ENCODE measurements at places on chromosomes 12 and 14.

- no peak for DNase-seq
These were observed 343.1 kb downstream of the FSCB start for GRCh38 chr14:44163946-44164345.

GRCh38 chr12:122184517-122184916 is 1.6 kb downstream of the LRRC43 start:
- no peak for DNase-seq

DNA sequence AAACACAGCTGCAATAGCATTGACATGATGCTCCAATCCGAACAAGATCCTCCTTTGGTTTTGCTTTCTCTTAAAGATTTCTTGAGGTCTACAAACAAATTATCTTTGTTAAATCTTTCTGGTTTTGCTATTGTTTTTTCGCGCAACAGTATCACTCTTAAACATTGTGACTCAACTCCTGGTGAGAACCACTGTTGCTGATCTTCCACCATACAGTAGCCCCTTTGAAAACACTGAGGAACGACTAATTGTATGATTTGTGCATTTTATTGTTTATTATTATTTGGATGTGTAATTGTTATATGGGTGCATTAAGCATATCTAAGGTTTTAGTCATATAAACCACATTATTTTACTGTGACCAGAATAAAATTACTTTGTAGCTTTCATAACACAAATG is 282.8 kb downstream of the EGLN3 start:
- no peak for DNase-seq

DNA sequence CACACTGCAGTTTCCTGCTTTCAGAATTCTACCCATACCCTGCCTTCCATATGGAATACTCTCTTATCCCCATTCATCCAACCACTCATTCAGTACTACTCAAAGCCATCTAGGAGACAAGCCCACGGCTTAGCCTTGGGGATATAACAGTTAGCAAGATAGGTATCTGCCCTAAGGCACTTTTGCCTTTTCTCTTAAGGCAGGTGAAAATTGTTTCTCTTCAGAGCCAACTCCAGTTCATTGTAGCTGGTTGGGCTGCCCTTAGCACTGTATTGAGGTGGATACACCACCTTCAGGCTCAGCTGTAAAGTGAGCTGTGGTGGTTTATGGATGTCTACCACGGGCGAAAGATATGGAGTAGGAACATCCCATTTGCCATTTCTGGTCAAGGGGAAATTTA is 729.7 kb upstream of the TBX3 start:
- no peak for DNase-seq

- no peak for DNase-seq
These were observed 118.1 kb downstream of the RERGL start for GRCh38 chr12:17971850-17972249.

DNA sequence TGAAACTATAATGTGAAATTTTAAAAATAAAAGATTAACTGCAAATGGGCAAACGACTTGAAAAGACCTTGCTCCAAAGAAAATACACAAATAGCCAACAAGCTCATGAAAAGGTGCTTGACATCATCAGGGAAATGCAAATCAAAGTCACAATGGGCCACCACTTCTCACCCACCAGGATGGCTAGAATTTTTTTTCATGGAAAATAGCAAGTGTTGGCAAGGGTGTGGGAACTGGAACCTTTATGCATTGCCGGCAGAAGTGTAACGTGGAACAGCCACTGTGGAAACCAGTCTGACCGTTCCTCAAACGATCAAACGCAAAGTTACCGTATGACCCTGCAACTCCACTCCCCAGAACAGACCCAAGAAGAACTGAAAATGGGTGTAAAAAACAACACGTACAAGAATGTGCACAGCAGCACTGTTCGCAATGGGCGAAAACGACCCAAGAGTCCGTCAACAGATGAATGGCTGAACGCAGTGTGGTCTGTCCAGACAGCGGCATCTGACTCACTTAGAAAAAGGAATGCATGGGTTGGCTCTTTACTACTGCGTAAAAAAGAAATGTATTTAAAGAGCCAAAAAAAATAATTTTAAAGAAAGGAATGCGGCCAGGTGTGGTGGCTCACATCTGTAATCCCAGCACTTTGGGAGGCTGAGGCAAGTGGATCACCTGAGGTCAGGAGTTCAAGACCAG is 40.2 kb downstream of the SCARB1 start:
- DNase-seq, result no peak

DNA sequence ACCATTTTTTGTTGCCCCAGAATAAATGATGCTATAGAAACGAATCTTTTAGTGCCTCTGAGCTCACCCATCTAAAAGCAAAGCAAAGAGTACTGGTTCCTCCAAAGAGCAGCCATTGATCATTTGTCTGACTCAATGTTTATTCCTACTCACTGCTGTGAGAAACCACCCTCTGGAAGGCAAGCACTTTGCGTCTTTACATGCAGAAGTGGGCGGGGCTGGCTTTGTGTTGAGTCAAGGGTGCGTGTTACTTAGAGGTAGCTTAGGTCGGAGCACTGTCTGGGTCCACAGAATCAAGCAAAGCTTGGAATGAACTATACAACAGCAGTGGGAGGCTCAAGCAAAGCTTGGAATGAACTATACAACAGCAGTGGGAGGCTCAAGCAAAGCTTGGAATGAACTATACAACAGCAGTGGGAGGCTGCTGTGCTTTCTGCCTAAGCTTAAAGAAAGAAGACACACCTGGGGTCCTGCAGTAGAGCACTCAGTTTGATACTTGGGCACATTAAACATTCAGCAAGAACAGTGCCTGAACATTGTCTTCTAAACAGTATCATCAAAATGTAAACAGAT is 77.2 kb upstream of the PRICKLE1 start:
- DNase-seq, result no peak

DNA sequence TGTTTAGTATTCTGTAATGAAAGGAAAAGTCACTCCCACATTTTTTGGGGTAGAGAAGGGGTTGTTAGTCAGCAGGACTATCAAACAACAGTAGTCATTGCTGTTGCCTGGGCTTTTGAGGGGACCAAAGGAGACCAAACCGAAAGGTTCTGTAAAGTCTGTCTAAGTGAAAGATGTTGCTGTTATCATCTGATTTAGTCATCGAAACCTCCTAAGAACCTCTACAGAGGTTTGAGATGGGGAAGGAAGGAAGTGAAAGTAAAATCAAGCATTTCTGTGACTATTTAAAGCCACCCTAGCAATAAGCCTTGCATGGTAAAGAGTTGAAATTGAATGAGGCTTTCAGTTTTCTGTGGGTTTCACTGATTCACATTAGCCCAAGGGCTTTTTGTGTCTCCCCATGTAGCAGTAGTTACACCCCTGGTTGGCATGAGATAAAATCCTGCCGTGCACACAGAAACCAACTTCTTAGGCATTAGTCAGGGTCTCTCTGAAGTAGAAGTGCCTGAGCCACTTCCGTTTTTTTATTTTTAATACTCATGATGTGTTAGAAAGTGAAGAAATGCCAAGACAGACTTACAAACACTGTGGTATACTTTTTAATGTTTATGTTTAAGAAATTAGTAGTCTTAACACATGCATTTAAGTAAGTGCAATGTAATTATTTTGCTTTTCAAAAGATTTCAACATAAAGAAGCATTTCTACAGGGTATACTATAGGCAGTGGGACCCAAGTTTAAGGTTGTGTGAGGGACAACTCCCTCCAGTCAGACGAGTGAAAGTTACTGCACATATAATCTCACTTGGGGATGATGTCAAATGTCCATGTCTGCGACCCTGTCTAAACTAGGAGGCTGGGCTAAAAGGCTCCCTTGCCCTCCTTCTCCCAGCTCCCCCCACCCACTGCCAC is 50.4 kb downstream of the DYRK2 start:
- DNase-seq, result no peak

DNA sequence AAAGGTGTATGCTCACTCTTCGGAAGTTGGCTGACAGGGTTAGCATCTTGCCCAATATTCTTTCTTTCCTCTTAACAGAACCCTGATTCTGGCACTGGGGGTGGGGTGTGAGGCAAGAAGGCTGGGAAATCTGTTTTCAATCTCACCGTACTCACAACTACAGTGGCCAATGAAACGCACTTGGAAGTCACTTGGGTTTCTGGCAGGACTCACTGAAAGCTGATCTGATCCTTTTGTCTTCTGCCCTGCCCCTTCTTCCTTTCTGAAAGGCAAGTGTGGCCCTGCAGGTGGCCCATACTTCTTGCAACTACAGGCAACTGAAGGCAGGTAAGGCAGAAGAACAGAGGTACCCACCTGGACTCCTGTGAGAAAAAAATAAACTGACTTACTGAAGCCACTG is 106.9 kb downstream of the STXBP6 start:
- peak; percentile 24 for DNase-seq

DNA sequence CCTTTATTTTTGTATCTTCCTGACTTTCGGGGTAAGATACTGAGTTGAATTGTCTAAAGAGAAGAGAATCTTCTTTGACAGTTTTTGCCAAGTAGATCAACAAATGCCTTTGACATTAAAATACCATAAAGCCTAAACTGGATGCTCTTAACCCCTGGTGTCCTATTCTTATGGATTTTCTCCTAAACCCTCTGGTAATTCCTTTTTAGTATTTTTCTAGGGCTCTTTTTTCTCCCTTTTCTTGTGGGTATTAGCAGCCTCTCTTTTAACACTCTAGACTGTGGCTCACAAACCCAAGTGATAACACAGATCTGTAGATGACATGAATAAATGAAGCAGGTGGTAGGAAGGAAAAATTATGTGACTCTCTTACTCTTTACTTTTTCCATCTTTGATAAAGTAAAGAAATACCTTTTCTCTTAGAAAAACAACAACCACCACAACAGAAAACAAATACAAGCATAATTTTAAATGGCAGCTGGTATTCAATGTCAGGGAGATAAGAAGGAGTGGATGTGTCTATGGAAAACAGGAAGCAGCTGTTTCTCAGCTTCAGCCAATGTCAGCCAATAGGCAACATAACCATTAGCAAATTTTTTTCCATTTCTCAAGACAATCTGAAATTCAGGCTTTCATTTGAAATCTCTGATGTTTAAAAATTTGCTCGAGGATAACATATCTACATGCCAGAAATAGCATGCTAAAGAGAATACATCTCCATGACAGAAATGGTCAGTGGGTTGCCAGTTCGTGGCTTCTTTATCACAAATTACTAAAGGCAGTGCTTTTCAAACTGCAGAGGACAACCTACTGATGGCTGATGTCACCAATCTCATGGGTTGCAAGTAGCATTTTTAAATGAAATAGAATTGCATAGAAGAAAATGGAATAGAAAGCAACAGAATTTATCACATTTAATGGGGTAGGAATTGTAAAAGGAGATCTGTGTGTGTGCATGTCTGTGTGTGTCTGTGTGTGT is 123.1 kb upstream of the KRR1 start:
- no peak for DNase-seq

DNA sequence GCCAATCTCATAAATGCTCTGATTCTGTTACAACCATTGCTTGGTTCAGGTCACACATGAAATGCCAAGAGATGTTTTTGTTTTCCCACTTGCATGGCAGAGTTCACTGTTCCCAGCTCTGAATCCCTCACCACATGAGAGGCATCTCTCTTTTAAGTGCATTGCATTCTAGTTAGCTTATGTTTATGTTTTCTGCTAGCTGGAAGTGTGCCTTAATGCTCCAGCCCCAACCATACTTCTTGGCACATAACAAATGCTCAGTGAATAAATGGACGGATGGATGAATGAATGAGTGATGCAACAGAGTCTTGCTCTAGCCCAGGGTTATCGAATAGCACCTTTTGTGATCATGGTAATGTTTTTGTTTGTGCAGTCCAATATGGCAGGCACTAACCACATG is 197.3 kb downstream of the PPM1H start:
- DNase-seq, result no peak

GRCh38 chr12:58184212-58184611 is 242.8 kb downstream of the ATP23 start:
- no peak for DNase-seq

GRCh38 chr14:91748049-91748448 is 16.2 kb upstream of the CATSPERB start:
- no peak for DNase-seq

GRCh38 chr14:102075155-102075554 is 11.7 kb downstream of the HSP90AA1 start:
- no peak for DNase-seq

DNA sequence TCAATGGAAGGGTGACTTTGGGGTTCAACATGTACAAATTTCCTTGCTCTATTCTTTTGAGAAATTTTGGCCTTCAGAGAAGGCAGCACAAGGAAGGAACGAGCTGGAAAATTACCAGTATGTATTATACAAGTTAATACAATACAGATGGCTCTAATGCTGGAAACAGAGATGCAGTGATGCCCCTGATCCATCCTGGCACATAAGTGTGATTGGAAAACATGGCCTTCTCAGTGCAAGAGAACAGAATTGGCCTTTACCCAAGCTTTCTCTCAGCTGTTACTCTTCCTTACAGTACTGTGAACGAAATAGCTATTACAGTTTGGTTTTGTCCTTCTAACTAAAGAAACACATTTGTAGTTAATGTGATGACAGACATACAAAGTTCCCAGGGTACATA is 102.5 kb upstream of the GPHB5 start:
- DNase-seq, result peak; percentile 25

GRCh38 chr12:5259523-5259922 is 172.4 kb upstream of the NTF3 start:
- no peak for DNase-seq

DNA sequence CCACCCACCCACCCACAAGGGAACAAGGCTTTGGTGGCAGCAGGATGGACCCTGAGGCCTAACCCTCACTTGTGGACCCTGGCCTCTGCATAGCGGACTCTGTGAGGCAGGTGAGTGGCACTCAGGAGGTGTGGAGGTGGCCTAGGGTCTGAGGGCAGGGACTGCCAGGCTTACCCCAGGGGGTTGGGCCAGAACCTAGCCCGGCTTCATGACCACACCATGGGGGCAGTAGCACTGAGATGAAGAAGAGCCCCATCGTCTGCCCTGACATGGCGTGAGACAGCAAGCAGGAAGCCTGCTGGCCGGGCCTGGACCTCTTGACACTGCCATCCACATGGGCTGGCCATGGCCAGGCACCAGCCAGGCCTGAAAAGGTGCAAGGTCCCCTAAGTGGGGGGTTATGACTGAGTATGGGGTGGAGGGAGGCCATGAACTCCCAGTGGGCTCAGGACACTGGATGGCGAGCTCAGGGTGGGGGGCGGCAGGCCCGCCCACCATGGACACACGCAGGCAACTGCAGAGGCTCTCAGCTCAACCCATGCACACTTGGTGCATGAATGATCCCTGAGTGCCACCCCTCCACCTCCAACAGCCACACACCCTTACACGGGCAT is 29.3 kb downstream of the JAG2 start:
- DNase-seq, result no peak

- no peak for DNase-seq
These were observed 73.5 kb upstream of the GPHB5 start for GRCh38 chr14:63392236-63392635.

GRCh38 chr12:104638851-104639240 is 182.1 kb downstream of the CHST11 start:
- no peak for DNase-seq

- DNase-seq, result no peak
These were observed 2.3 kb downstream of the SPATS2 start for GRCh38 chr12:49369411-49370145.

DNA sequence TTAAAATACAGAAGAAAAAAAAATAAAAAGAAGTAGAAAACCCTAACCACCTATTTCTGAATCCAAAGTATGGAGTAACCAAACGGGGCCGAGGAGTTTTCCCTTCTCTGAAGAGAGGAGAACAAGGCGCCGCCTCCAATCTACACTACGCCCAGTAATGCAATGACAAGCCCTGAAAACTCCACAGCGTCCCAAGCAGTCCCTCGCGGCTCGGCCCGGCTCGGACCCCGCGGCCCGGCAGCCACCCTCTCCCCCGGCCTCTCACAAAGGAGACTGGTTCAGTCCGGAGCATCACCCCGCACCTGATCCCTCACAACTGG is 371 bp downstream of the CHD8 start:
- no peak for DNase-seq

- DNase-seq, result no peak
These were observed 8.1 kb upstream of the RIC8B start for GRCh38 chr12:106766393-106766826.

All from AG09319 (cell line).